ENCODE measurements at places on chromosomes 13 and 19. TPM values are rescaled to one million over a fixed set of nuclear protein-coding genes. Genes with fewer than 3 reads are reported as not detected.

GRCh38 chr19:17112700-17113099 is 37.1 kb downstream of the MYO9B start:
- no peak overlapping the region for H3K27ac ChIP-seq
- H3K4me1 ChIP-seq = peaks cover 86% of the 10 kb centered on the region
- peaks cover 48% of the 10 kb centered on the region for H3K36me3 ChIP-seq
- DNase-seq = no peak
- no peaks in the 10 kb centered on the region for H3K27me3 ChIP-seq

CNFN gene
- 1.00 TPM for total RNA-seq

DNA sequence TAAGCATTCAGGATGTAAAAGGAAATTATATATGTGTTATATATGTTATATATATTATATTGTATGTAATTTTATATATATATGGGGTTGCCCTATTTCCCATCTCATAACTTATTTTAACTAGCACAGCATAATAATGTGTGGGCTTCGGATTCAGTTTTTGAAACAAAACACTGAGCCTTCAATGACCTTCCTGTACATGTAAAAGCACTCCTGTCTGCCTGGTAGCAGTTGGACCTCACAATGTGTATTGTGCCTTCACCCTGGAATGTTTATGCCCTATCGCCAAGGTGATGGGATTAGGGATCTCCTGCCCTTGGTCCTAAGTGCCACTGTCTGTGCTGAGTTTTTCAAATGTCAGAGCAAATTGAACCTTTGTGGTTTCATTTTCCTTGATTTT is 968.8 kb downstream of the TUBA3C start:
- H3K4me1 ChIP-seq = no peaks in the 10 kb centered on the region
- H3K4me3 ChIP-seq = no peak overlapping the region
- no peak overlapping the region for H3K27ac ChIP-seq
- H3K27me3 ChIP-seq = no peaks in the 10 kb centered on the region

DNA sequence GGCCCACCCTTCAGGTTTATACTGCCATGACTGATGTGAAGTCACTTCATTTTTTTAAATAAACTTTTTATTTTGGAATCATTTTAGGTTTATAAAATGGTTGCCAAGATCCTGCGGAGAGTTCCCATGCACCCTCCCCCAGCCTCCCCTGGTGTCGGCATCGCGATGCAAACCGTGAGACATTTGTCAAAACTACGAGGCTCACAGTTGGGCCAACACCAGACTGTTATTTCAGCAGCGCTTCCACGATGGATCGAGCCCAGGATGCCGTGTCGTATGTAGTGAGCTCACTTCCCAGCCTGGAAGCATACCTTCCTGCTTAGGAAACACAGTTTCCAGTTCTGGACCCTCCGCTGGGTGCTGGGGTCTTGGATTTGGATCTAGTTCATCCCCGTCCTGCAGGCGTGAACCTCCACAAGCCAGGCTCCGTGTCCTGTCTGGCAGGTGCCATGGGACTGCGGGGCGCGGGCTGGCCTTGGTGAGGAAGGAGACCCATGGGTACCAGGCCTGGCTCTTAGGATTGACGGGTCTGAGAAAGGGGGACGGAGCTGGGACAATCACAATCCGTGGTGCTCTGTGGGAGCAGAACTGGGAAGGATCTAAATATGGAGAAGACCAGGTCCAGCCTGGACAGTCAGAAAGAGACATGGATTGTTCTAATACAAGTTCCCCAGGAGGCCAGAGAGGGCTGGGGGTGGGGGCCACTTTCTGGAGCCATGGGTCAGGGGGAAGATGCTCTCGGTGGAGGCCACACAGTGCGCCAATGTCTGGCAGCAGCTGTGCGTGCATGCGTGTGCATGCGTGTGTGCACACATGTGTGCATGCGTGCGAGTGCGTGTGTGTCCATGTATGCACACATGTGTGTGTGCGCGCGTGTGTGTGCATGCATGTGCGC is 2.4 kb upstream of the SBK2 start:
- DNase-seq = no peak
- H3K27me3 ChIP-seq = peaks cover 7% of the 10 kb centered on the region
- H3K4me1 ChIP-seq = no peaks in the 10 kb centered on the region
- no peak overlapping the region for H3K4me3 ChIP-seq
- H3K27ac ChIP-seq = no peak overlapping the region

- no peak overlapping the region for H3K4me3 ChIP-seq
- no peaks in the 10 kb centered on the region for H3K36me3 ChIP-seq
- H3K4me1 ChIP-seq = no peaks in the 10 kb centered on the region
- no peaks in the 10 kb centered on the region for H3K27me3 ChIP-seq
- H3K27ac ChIP-seq = no peak overlapping the region
- no peak for DNase-seq
Measured at GRCh38 chr13:79913141-79913827, 427.6 kb downstream of the SPRY2 start.

DNA sequence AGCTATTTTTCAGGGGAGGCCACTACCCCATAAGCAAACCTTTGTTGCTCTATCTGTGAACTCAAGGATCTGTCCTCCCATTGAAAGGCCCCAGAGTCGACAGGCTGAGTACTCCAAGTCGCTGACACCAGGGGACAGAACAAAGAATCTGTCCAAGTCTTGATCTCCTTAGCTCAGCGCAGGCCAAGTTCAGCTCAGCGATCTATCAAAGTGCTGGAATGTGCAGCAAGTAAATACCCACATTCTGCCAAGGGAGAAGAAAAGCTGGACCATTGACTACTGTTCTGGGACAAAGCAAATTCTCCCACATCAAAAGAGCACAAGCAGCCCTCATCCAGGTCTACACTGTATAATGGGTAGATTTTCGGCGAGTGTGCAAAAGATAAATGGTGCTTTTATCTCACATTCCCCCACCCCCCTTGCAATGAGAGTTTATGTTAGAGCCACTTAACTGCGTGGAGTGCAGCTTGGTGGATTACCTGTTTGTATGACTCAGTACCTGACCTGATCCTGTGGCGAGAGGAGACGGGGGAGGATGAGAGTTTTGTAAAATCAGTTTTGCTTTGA is 391.7 kb upstream of the SGCG start:
- no peaks in the 10 kb centered on the region for H3K27me3 ChIP-seq
- no peak for DNase-seq
- H3K27ac ChIP-seq = no peak overlapping the region
- no peak overlapping the region for H3K4me3 ChIP-seq
- H3K36me3 ChIP-seq = no peaks in the 10 kb centered on the region

DNA sequence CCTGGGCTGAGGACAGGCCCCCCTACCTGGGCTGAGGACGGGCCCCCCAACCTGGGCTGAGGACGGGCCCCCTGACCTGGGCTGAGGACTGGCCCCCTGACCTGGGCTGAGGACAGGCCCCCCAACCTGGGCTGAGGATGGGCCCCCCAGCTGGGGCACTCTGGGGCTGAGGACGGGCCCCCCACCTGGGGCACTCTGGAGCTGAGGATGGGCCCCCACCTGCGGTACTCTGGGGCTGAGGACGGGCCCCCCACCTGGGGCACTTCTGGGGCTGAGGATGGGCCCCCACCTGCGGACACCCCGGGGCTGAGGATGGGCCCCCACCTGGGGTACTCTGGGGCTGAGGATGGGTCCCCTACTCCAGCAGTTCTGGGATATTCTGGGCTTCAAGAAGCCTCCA is 65.5 kb downstream of the RASA3 start:
- H3K27ac ChIP-seq = peak overlapping the region; percentile 92
- DNase-seq = no peak
- H3K4me1 ChIP-seq = peaks cover 69% of the 10 kb centered on the region
- no peaks in the 10 kb centered on the region for H3K27me3 ChIP-seq
- H3K4me3 ChIP-seq = peak overlapping the region; percentile 78

KCNK6 gene
- 3.2 TPM for total RNA-seq

GRCh38 chr13:85386424-85386823 is 412.8 kb downstream of the SLITRK6 start:
- no peaks in the 10 kb centered on the region for H3K36me3 ChIP-seq
- no peak for DNase-seq
- peaks cover 4% of the 10 kb centered on the region for H3K4me1 ChIP-seq
- no peak overlapping the region for H3K4me3 ChIP-seq

DNA sequence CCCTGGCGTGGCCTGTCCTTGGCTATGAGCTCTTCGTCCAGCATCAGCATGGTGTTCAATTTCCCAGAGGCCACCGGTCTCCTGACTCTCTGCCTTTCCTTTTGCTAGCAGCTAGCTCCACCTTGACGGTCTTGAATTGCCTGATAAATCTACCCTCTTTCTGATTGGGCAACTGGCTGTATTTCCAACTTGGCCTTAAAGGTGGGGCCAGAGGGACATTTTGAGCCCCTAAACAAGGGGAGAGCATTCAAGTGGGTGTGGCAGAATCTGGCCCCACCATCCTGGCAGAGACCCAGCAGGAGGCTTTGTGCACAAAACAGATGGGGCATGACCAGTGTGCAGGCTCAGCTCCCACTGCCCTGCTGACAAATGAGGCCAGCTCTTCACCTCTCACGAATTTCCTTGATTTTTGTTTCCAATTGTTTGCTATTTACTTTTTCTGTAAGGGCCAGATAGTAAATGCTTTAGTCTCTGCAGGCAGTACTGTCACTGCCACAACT is 148.9 kb upstream of the VSTM2B start:
- no peak overlapping the region for H3K27ac ChIP-seq
- H3K4me3 ChIP-seq = no peak overlapping the region
- no peak for DNase-seq
- H3K4me1 ChIP-seq = no peaks in the 10 kb centered on the region
- H3K36me3 ChIP-seq = no peaks in the 10 kb centered on the region

VWA8 gene
- 16.5 TPM for total RNA-seq

- no peak for DNase-seq
- peaks cover 37% of the 10 kb centered on the region for H3K27me3 ChIP-seq
- no peak overlapping the region for H3K27ac ChIP-seq
- no peaks in the 10 kb centered on the region for H3K36me3 ChIP-seq
- H3K4me3 ChIP-seq = no peak overlapping the region
Measured at GRCh38 chr13:112202966-112203365, 136.0 kb downstream of the SOX1 start.

PEX11G gene
- total RNA-seq = 0.61 TPM

DNA sequence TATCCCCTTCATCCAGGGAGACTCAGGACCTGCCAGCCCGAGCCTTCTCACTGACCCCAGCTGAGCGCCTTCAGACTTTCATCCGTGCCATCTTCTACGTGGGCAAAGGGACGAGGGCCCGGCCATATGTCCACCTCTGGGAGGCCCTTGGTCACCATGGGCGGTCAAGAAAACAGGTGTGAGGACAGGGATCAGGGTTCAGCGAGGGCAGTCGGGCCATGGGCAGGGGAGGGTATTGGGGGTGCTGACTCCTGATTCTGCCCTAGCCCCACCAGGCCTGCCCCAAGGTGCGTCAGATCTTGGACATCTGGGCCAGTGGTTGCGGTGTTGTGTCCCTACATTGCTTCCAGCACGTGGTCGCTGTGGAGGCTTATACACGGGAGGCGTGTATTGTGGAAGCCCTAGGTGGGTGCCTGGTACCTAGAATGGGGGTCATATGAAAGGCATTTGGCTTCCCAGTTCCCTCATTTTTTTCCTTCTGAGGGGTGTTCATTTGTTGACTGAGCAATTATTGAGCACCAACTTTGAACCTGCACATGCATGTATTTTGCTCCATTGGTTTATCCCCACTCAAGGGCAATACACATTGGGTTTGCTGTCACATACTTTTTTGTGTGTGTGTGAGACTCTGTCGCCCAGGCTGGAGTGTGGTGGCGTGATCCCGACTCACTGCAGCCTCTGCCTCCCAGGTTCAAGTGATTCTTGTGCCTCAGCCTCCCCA is 3.9 kb downstream of the ANKLE1 start:
- peaks cover 17% of the 10 kb centered on the region for H3K4me1 ChIP-seq
- no peak for DNase-seq
- no peak overlapping the region for H3K27ac ChIP-seq
- H3K36me3 ChIP-seq = no peaks in the 10 kb centered on the region
- peaks cover 2% of the 10 kb centered on the region for H3K27me3 ChIP-seq

MEIS3 gene
- total RNA-seq = not detected

CBY2 gene
- total RNA-seq = not detected

DNA sequence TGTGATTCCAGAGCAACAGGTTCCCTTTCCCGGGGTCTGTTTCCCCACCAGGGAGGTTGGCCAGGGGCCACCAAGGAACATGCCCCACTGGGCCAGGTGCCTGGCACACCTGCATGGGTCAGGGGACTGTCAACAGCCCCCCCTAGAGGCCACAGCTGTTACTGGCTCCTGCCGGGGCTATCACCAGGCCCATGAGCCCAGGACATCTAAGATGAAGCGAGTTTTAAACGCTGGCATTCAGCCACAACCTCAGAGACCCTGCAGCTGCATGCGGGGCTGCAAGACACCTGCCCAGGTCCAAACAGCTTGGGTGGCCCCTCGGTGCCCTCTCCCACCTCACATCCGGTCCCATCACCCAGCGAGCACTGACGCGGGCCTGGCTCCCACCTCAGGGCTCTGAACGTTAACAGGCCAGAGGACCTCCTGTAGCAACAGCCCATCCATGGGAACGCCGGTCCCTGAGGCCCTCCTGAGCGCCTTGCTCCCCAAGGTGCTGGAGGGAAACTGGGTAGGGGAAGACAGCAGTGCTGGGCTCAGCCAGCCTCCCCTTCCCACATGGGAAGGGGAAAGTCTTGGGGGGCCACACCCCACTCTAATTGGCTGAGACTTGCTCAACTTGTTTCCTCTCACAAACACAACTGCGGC is 12.0 kb downstream of the KHSRP start:
- no peaks in the 10 kb centered on the region for H3K27me3 ChIP-seq
- no peak for DNase-seq
- H3K27ac ChIP-seq = no peak overlapping the region
- H3K4me1 ChIP-seq = no peaks in the 10 kb centered on the region
- peaks cover 37% of the 10 kb centered on the region for H3K36me3 ChIP-seq

- H3K4me1 ChIP-seq = peaks cover 6% of the 10 kb centered on the region
- DNase-seq = no peak
- H3K27ac ChIP-seq = no peak overlapping the region
- no peak overlapping the region for H3K4me3 ChIP-seq
- peaks cover 37% of the 10 kb centered on the region for H3K27me3 ChIP-seq
Measured at GRCh38 chr19:34481861-34482379, 362 bp downstream of the WTIP start.

DNA sequence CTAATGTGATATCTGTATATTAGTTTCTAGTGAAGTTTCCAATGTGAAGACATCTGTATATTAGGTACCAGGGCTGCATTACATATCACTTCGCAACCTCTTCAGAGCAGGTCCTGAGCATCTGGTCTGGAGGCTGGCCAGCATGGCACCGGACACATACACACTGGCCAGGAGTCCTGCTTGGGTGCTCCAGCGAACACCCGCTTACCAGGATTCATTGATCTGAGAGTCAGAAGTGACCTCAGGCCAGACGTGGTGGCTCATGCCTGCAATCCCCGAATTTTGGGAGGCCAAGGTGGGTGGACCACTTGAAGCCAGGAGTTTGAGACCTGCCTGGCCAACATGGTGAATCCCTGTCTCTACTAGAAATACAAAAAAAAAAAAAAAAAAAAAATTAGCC is 93.0 kb upstream of the IRS2 start:
- H3K36me3 ChIP-seq = no peaks in the 10 kb centered on the region
- H3K27me3 ChIP-seq = peaks cover 1% of the 10 kb centered on the region
- DNase-seq = no peak
- H3K4me1 ChIP-seq = no peaks in the 10 kb centered on the region
- H3K4me3 ChIP-seq = no peak overlapping the region
- H3K27ac ChIP-seq = no peak overlapping the region

TUBB4A gene
- total RNA-seq = 16.8 TPM

C1QTNF9 gene
- total RNA-seq = not detected

GRCh38 chr13:86066611-86067365 is 267.6 kb upstream of the SLITRK6 start:
- no peaks in the 10 kb centered on the region for H3K36me3 ChIP-seq
- H3K27ac ChIP-seq = no peak overlapping the region
- H3K4me3 ChIP-seq = no peak overlapping the region
- DNase-seq = no peak
- H3K4me1 ChIP-seq = no peaks in the 10 kb centered on the region

GRCh38 chr13:70960841-70961443 is 852.7 kb upstream of the KLHL1 start:
- no peaks in the 10 kb centered on the region for H3K4me1 ChIP-seq
- H3K4me3 ChIP-seq = no peak overlapping the region
- no peaks in the 10 kb centered on the region for H3K27me3 ChIP-seq
- H3K27ac ChIP-seq = no peak overlapping the region
- DNase-seq = no peak
